ENCODE measurements at places on chromosomes 1 and 21. TPM values are rescaled to one million over a fixed set of nuclear protein-coding genes. Genes with fewer than 3 reads are reported as not detected.

Gene HORMAD1
- 6.0 TPM for total RNA-seq

Gene S100A14
- 0.36 TPM for total RNA-seq

Gene NKAIN1
- 0.82 TPM for total RNA-seq

Gene KCNA3
- total RNA-seq, result not detected

Gene PLEKHA6
- total RNA-seq, result 23.1 TPM

Gene LRRC39
- 0.15 TPM for total RNA-seq

Gene S100A9
- 0.96 TPM for total RNA-seq

All from A549 treated with DMSO at 1 μM for 4 hours (cell line).